NCI-H1092 (cell line): ENCODE measurements at places on chromosomes 11 and 22.

- DNase-seq: no peak
Observed at GRCh38 chr22:32764330-32765131, 37.0 kb upstream of the TIMP3 start.

DNA sequence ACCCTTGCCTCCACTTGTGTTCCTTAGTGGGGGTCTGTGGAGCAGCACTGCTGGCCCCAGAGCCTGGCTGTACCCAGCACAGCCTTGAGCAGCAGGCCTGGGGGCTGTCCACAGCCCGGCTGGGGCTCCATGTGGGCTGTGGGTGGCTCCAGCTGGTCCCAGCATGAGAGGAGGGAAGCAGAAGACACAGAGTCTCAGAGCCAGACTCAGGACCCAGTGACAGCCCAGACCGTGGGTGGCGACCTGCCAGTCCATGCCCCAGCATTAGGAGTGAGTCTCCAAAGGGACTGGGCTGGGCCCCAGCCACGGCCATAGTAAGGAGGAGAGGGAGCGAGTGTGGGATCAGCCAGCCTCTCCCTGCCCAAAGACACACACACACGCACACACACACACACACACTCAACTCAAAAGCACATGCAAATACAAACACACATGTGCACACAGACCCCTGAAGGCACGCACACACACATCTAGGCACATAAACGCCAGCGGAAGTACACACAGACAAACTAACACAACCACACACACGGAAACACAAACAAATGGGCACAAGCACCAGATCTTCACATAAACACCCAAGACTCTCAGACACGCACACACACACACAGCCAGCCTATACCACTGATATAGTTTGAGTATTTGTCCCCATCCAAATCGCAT is 16.7 kb upstream of the LRRC10B start:
- DNase-seq: no peak

DNA sequence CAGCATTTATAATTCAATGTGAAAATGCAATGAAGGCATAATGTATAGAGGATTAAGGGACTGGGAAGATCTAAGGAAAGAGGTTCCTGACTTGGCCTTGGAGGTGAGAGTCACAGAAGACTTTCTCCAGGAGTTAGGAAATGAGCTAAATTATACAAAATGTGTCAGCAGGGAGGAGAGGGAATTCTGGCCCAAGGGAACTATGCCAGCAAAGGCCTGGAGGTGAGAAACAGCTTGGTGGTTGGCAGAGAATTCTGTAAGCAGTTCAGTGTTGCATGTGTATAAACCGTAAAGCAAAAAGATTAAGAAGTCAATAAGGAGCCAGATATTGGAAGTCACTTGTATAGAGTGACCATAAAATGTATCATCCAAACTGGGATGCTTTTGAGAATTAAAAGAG is 142.2 kb upstream of the SESN3 start:
- DNase-seq: no peak

GRCh38 chr11:36233204-36233603 is 56.0 kb downstream of the COMMD9 start:
- DNase-seq: no peak

DNA sequence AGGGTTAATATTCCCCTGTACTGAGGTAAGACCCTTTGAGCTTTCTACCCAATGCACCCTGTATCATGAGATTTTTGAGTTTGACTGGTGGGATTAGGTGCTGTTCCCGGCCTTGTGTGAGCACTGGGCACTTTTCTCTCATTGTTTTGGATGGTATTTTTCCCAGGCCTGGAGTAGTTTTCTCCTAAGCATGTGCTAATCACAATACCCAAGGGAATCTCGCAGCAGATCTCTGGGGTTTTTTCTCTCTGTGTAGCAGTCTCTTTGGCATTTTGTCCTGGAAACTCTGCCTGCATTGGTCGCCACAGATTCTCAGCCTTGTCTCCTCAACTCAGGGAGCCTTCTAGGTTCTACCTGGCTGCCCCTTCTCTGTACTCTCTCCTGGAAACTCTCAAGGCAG is 19.9 kb downstream of the IGHMBP2 start:
- no peak for DNase-seq

GRCh38 chr11:63443714-63444113 is 47.3 kb downstream of the PLAAT5 start:
- no peak for DNase-seq

DNA sequence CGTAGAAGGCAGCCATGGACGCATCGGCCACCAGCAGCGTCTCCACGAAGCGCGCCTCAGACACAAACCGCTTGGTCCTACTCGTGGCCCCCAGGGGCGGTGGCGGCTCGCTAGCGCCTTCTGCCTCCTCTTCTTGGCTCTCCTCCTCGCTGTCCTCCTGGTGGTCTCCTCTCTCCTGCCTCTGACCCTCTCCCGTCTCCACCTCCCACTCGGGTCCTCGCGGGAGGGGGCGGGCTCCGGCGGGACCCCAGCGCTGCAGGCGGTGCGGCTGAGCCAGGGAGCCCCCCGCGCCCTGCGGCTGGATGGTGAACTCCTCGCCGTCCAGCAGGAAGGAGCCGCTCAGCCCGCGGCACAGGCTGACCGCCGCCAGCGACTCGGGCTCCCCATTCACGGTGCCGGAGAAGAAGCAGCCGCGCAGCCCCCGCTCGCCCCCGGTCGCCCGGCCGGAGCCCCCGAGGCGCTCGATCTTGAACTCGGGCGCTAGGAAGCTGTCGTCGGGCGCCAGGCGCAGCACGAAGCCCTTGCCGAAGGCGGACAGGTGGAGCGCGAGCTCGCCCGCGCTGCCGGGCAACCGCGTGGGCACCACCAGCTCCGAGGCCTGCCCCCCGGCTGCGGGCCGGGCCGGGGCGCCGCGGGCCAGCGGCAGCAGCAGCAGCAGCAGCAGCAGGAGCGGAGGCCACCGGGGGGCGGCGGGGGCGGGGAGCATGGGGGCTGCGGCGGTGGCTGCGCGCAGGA is 661 bp downstream of the ADAMTS8 start:
- peak; percentile 38 for DNase-seq

DNA sequence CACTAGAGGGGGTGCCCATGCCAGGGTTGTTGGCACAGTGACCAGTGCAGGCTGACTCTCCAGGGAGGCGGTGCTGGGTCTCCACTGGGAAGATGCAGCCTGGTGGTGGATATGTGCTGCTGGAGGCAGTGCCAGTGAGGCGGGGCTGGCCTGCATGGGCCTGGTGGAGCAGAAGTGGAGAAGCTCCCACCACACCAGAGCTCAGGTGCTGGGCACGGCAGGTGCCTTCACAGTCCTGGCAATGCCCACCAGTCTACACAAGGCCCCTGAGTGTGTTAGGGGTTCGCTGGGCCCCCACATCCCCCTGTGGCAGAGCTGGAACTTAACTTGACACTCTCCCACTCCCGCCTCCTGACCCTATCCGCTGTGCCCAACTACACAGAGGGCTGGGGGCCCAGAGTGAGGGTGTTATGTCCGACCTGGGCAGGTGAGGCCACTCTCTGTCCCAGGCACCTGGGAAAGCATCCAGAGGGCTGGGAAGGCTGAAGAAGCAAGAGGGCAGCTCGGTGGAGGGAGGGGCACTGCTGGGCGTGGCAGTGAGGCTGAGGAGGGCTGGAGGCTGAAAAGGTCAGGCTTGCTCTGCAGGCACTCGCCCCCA is 102.4 kb upstream of the B3GAT1 start:
- DNase-seq: no peak

DNA sequence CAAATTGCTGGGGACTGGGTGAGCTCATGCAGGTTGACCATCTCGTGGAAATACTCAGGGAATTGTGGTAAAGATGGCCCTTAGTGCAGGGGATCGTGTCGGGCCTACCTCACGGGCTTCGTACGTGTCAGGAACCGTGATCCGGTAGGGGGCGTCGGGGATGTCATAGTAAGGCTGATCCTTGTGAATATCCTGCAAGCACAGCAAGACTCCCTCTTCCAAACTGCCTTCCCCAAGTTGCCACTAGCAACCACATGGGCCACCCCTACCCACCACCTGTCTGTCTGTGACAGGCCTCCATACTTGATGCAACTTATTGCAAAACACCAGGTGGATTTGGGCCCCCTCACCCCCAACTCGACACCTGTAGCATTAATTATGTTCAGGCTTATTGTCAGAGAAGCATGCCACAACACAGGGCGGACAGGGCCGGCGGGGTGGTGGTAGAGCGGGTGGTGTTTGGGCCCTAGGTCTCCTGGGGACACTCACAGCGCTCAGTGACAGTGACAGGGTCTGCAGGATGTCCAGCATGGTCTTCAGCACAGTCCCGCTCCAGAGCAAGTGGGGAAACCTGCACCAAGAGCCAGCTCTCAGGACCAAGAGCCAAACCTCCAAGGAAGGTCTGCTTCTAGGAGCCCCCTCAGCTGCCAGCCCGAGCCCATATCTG is 22.6 kb upstream of the SERPIND1 start:
- DNase-seq: peak; percentile 90

- DNase-seq: no peak
Observed at GRCh38 chr22:46023558-46023981, 46.6 kb upstream of the WNT7B start.

- DNase-seq: no peak
Observed at GRCh38 chr11:19793326-19793725, 80.7 kb downstream of the NAV2 start.

- DNase-seq: peak; percentile 45
Observed at GRCh38 chr22:35684270-35684700, 33.4 kb upstream of the APOL5 start.

DNA sequence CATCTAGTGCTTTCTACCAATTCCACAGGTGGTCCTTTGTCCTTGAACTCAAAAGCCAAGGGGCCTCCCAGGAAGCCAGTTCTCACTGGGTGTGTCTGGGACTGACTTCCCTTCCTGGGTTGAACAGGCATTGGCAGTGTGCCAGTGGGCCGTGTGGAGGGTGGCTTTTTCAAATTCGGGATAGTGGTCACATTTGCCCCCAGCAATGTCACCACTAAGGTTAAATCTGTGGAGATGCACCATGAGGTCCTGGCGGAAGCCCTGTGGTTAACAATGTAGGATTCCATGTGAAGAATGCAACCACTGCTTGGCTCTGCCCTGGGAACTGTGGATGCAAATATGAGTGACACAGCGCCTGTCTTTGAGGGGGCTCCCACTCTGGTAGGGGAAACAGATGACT is 53.2 kb upstream of the MTNR1B start:
- no peak for DNase-seq

- DNase-seq: no peak
Observed at GRCh38 chr22:20567371-20567847, 60.0 kb downstream of the MED15 start.

- peak; percentile 55 for DNase-seq
Observed at GRCh38 chr11:2194877-2195755, 23.5 kb upstream of the TH start.

GRCh38 chr22:34709641-34710040 is 356.3 kb upstream of the ISX start:
- no peak for DNase-seq

DNA sequence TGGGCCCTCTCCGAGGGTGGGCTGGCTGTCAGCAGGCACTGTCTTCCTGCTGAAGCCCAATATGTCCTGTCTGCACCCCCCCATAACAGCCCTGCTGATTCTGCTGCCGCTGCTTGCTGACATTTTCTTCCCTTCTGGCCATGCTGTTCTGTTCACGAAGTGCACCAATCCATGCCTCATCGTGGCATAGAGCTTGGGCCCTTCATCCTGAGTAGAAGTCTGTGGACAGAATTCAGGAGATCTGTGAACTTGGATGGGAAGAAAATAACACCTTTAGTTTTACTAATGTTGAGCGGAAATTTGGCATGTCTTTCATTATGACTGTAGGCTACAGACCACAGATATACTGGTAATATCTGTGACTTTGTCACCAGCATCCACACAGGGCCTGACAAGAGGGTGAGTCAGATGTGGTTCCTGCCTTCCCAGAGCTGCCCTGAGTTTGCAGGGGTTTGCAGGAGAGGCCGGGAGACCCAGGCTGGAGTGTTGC is 14.1 kb upstream of the KIAA0930 start:
- no peak for DNase-seq

- no peak for DNase-seq
Observed at GRCh38 chr22:28015676-28016601, 96.9 kb upstream of the PITPNB start.

DNA sequence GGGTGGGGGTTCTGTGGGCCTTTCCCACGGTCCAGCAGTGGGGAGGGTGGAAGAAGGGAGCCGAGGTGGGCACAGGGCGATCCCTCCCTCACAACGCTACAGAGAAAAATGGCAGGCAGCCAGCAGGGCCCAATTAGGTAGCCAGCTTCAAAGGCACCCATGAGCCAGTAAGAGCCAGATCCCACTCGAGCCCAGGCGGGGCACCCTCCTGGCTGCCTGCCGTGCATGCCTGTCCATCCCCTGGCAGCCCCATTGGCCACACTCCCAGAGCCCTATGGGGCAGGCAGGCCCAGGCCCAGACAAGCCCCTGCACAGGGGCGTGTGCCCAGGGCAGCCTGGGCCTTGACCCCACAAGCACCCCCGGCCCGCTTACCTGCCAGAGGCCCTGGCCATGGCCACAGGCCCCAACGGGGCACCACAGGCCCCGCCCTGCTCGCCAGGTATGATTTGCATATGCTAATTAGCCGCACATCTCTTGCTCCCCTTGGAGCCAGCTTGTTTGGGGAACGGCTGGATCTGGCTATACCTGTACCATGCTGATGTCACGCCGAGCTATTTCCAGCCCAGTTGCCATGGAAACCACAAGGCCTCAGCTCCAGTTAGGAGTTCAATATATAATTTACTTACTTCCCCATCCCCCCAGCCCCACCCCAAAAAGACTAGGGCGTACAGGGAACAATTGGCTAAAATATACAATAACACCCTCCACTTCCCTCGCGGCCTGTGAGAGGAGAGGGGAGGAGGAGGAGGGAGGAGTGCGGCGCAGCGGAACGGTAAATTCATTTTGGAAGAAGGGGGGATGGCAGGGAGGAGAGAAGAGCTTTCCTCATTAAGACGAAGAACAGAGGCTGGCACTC is 47.5 kb upstream of the TCF20 start:
- DNase-seq: peak; percentile 80

DNA sequence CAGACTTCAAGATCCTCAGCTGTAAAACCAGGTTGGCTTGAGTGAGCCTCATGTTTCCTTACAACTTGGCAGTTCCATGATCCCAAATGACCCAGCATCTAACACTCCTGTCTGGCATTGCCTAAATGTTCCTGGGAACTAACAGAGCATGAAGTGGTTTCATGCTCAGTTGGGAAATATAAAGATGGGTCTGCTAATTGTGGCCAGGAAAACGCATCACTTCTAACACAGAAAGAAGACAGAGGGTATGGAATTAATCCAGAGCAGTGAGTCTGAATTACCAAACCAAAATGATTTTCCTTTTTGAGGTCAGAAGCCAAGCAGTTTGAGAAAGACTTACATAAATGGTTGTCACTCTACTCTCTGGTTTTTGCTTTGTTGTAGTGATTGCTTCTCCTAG is 60.5 kb upstream of the MMP13 start:
- DNase-seq: no peak

- no peak for DNase-seq
Observed at GRCh38 chr11:17954395-17955252, 58.2 kb downstream of the SERGEF start.
